ENCODE measurements at places on chromosomes 5 and 9.

GRCh38 chr5:44969825-44970224 lies 161.1 kb downstream of the MRPS30 start:
- no peak for DNase-seq

- peak; percentile 64 for DNase-seq
Measured at GRCh38 chr9:2621722-2622460, at the start of gene VLDLR. Gene VLDLR (plus strand): TSS chr9:2621787. CDS start chr9:2622190, 403 bp downstream.

DNA sequence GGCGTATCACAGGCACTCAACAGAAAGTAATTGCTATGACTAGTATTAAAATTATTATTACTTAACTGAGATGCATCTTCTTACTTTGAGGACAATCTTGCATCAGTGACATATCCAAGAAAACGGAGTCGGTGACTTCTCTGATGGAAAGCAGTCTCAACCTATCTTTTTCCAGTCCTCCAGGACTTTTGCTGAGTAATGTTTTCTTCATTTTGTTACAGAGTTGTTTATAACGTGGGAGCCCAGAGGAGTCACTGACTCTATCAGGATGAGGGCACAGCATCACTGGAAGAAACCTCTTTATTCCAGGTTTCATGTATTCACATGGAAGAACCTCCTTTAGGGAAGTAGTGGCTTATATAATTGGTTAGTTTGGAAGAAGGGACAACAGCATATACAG lies 51.5 kb upstream of the MELK start:
- DNase-seq: no peak

DNA sequence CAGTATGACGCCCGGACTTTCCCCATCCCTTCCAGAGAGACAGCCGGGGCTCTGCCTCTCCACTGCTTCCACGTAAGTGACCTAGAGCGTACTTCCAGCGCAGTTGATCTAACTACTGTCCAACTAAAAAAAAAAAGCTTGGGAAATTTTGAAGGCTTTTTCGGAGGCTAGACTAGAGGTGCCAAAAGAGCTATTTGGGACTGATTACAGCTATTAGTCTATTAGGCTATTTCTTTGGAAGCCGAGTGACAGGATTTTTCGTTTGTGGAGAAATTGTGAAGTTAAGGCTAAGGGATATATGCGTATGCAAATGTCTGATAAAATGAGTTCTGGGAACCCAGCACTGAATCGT lies 1.5 kb downstream of the CCNO start:
- DNase-seq: no peak

DNA sequence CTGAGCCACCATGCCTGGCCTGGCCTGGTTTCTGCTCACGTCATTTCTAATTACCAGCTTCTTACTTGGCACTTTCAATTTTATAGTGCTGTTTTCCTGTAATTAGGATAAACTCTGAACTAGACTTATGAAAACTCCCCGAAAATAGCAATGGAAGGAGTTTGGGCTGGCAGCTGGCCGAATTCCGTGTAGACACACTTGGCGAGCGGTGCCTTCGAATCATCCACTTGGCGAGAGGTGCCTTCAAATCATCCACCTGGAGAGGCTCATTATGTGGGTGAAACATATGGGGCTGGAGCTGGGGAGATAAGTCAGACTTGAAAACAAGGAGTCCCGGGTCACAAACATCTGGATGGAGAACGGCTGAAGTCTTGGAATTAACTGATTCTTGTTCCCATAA lies 203.7 kb downstream of the ROR2 start:
- no peak for DNase-seq

DNA sequence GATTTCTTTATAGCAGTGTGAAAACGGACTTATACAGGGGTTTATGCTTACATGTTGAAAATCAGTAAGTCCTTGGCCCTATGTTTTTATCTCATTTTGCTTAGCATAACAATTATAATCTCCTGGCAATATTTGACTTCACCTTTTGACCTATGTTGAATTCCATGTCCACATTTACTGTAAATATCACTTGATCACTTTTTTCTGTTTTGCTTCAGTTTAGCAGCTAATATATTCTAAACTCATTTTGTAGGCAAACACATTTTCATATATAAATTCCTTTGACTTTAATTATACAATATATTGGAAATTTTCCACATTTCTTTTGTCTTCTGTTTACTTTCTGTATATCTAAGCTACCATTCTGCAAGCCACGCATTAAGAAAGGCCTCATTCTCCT lies 674.0 kb downstream of the MAT2B start:
- DNase-seq: no peak

GRCh38 chr5:172171118-172171517 lies 16.9 kb downstream of the STK10 start:
- DNase-seq: no peak

DNA sequence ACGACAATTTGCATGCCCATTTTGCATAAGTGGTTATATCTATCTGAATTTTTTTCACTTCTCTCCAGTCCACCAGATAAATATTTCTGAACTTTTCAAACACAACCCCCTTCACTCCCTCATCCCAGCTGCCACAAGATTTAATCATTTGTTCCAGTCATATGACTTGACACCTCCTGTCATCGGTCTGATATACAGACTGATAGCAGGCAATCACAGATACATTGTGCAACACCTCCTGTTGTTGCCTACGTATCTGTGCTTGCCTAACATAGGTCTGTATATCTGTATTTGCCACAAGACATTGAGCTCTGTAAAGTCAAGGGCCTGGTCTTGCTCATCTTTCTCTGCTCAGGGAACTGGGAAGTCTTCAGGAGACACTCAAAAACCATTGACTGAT lies 65.6 kb downstream of the GNA14 start:
- no peak for DNase-seq

DNA sequence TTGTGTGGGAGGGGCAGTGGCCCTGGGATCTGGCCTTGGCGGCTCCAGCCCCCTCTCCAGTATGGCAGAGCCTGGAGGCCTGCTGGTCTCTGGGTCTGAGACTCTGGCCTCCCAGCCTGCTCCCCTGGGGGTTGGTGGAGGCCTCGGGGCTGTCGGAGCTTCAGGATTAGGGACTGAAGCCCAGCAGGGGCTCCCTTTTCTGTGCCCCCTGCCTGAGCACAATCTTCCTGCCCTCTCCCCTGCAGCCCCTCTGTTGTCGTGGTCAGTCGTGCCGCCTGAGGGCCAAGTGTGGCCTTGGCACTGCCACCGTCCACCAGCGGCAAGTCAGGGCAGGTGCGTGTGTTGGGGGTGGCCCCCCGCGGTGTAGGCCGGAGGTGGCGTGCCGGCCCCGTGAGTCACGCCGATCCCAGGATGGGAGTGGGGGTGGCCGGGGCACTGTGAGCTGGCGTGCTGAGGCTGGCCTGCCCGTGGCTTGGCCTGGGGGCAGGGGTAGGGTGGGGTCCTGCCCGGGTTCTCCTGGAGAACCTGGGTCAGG lies 53.6 kb downstream of the RXRA start:
- no peak for DNase-seq

DNA sequence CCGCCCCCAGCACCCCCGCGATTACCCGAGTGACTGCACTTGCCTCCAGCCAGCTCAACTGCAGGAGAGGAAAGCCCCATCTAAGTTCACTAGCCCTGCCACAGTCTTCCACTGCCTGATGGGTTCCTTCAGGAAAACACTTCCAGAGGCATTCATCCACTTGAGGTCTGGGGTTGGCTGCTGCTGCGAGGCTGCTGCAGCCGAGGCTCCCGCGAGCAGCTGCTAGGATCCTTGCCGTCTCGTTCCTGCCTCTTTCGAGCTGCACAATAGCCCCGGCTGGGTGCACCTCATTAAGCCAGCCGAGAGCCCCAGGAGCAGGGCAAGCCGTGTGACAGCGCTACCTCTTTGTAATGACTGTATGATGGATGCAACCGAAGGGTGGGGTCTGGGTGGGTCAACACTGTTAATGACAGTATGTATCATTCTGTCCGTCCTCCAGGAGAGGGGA lies 24.2 kb upstream of the ELAVL2 start:
- DNase-seq: peak; percentile 56

- DNase-seq: no peak
Measured at GRCh38 chr5:170151097-170151831, 45.6 kb downstream of the FOXI1 start.

- DNase-seq: no peak
Measured at GRCh38 chr9:136196404-136197083, 8.4 kb downstream of the LHX3 start.

DNA sequence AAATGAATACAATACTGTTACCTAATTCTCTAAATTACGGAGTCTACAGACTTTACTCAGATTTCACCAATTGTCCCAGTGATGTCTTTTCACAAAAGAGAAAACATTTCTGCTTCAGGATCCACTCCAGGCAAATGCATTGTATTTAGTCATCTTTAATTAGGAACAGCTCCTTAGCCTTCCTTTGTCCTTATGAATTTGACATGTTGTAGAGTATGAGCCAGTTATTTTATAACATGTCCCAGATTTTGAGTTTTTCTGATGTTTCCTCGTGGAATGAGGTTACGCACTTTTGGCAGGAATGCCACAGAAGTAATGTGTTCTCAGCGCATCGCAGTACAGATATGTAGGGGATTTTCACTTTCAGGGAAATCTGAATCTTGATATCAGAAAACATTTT lies 10.5 kb downstream of the HABP4 start:
- DNase-seq: no peak

GRCh38 chr9:7433508-7434292 lies 365.9 kb downstream of the DMAC1 start:
- no peak for DNase-seq

Measured in NCI-H748 treated with DMSO at 0.1 percent for 48 hours (cell line).